Activated CD4-positive, alpha-beta T cell treated with anti-CD3 and anti-CD28 coated beads, Interleukin-2, amount 50 U/mL, for 1 hour (primary cell): ENCODE measurements at places on chromosomes 3 and 15.
A peak's percentile ranks its signal among the peaks of the same experiment; 100 is the strongest.

GRCh38 chr3:112128843-112129727 is 4.0 kb downstream of the GCSAM start:
- peak; percentile 51 for DNase-seq

DNA sequence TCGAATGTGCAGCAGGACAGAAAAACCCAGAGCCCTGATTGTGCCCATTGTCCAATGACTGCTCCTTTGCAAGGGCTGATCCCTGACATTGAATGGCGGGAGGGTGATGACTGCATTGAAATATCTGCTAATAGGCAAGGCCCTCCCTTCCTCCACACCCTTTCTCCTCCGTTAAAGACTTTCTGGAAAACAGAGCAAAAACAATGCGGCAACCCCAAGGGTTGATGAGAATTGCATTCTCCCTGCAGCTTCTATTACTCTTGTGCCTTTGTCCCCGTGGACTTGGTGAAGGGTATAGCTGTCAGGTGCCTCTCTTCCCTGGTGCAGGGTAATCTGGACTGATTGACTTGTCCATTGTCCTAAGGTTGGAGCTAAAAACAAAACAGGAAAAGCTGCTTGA is 71.8 kb downstream of the THSD4 start:
- DNase-seq, result no peak

DNA sequence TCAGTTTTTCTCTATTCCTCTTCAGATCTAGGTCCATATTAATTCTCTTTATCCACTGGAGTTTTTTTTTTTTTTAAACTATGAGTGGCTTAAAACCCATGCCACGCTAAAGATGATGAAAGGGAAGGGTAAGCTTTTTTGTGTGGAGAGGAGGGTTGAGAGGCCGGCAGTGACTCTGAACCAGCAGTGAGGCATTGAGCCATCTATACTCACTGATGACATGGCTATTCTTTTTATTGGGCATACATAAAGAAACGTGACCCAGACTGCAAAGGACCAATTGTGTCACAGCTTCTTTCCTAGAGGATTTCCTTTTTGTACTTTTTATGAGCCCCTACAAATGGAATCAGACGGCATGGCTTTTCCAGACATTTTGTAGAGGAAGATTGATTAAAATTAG is 662.2 kb downstream of the AGBL1 start:
- no peak for DNase-seq

DNA sequence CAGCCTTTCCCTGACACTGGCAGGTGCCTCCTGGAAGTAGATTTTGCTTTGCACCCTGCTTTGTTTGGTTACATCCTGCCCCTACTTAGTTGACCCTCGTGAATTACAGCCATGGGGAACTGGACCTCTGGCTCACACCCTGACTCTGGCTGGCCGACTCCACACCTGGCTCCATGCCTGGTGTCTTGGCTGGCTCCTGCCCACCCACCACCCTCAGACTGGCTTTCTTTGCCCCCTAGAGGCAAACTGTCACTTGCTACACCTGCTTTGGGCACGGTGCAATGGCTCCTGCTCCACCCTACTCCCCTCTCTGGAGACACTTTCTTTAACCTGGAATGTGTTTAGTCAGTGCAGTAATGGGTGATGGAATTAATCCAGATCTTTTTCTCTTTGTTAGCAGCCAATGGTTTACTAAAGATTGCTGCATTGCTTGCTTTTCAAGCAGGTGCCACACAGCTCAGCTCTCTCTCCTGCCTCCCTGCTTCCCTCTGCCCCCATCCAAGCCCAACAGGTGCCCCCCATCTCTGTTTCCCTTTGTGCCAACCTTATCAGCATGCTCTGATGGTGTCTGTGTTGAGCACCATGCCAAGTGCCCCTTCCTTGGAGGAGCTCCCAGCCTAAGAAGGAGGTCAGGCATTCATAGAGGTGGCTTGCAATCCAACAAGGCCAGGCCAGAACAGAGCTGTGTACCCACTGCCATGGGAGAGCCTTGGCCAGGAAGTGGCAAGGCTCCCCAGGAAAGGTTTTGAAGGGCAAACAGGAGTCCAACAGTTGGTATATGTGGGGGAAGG is 38.4 kb downstream of the RASGRF1 start:
- no peak for DNase-seq

DNA sequence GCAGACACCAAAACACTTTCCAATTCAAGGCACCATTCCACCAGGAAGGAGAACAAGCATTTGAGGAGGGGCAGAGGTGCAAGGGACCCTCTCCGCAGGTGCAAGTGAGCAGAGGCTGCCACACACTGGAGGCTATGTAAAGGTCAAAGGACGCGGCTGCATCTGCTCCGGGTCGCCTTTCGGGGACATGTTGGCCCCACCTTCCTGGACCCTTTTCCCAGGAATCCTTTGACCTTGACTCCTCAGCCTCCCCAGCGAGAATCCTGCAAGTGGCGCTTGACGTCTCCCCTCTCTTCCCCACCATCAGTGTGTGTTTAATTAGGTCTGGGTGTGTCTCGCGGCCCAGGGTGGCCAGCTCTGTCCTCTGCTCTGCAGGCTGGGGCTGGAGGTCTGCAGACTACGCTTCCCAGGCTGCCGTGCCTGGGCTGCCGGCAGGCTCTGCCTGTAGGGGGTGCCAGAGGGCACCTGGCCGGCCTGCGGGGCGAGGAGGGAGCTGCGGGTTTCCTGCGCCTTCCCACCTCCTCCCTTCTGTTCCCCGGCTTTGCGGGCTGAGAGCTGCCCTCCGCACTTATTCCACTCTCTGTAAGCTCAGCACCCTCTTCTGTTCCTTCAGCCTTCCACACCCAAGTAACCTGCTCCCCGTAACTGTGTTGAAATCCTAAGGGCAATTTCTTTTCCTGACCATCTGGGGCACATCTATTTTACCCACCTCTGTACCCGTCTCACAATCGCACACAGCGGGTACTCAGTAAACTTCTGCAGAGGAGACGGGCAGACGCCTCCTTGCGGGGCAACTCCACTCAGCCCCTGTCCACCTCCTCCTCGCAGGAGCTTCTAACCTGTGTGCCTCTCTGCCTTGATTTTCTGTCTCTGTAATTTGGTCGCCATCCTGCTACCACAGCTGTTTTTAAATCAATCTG is 129.8 kb downstream of the NSMCE3 start:
- DNase-seq, result peak; percentile 56

- DNase-seq, result no peak
Measured at GRCh38 chr3:115448851-115449250, 174.5 kb upstream of the GAP43 start.

DNA sequence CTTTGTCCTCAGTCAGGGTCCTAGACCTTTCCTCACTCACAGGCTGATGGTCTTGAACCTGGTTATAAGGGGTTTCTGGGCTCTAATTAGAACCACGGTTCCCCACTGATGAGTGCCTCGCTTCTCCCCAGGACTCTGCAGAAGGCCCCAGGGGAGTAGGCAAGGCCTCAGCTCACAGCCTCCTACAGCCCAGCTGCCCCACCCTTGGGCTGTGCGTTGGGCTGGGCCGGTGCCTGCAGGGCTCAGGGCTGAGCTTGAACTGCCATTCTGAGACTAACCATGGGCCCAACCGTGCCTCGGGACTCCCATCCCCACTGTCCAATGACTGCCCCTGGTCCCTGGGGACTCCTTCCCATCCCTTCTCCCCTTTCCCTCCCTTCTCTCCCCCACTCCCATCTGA is 25.6 kb downstream of the CLEC3B start:
- no peak for DNase-seq

DNA sequence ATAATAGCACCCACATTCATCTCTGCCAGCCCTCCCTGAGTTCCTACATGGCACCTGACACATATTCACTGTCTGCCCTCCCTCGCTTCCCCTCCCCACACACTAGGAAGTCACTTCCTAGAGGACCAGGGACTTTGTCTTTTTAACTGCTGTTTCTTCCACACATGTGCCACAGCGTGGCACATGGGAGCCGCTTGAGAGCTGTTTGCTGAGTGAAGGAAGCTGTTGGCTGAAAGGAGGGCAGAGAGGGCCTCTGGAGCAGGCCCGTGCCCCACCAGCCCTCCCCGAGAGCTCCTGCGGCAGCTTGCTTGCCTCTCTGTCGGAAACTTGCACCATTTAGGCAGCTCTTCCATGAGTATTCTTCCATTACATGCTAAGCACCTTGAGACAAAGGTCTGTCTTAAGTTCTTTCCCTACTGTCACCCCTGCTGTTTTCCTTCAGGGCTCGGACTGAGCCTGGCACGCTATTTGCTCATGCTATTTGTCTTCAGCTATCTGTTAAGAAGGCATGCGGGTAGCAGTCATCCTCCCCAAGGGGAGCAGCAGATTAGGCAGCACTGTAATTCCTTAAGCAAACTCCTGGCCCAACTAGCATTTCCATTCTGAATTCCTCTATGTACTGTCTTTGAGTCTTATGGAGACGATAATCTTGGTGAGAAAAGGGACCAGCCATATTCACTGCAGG is 72.2 kb downstream of the CACNA1D start:
- no peak for DNase-seq
